ENCODE measurements at places on chromosomes 2 and 18.

GRCh38 chr2:113129519-113130078 is 2.2 kb downstream of the IL1RN start:
- DNase-seq: no peak

- peak; percentile 66 for DNase-seq
Observed at GRCh38 chr2:9474361-9475057, at the start of gene IAH1. Gene IAH1 (plus strand): TSS chr2:9474551. CDS start chr2:9474567, 16 bp downstream.

DNA sequence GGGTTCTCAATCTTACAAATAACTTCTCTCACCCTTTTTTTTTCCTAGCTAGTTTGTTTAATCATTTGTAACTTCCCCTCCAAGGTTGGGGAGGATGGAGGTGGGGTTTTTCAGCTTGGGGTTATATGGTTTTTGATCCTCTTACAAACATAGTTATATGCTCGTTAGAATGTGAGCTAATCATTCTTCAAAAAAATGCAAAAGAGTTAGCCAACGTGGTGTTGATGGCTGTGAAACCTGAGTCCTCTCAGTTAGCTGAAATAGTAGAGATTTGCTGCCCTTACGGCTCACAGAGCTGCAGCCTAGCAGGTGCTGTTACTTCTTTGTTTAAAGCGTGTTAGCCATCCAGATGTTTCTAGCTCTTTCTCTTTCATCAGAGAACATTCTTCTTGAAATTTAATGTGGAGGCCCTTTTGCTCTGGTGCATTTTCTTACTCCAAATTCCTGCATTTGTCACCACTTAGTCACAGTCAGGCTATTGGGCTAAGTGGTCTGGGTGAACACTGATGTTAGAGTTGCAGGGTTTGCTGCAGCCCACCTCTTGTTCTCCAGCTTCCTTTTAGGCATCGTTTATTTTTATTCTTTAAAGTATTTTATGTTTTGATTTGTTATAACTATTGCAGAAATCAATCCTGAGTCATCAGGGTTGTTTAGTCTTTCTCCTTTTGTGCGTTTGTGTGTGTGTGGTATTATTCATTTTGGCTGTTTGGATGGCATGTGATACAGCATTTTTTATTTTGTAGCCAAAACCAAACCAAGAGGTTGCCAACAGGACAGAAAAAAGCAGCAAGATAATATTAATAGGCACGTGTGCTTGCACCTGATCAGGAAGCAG is 41.1 kb downstream of the LIMS1 start:
- no peak for DNase-seq

GRCh38 chr2:100422320-100423055 is 5.0 kb upstream of the CHST10 start:
- no peak for DNase-seq

DNA sequence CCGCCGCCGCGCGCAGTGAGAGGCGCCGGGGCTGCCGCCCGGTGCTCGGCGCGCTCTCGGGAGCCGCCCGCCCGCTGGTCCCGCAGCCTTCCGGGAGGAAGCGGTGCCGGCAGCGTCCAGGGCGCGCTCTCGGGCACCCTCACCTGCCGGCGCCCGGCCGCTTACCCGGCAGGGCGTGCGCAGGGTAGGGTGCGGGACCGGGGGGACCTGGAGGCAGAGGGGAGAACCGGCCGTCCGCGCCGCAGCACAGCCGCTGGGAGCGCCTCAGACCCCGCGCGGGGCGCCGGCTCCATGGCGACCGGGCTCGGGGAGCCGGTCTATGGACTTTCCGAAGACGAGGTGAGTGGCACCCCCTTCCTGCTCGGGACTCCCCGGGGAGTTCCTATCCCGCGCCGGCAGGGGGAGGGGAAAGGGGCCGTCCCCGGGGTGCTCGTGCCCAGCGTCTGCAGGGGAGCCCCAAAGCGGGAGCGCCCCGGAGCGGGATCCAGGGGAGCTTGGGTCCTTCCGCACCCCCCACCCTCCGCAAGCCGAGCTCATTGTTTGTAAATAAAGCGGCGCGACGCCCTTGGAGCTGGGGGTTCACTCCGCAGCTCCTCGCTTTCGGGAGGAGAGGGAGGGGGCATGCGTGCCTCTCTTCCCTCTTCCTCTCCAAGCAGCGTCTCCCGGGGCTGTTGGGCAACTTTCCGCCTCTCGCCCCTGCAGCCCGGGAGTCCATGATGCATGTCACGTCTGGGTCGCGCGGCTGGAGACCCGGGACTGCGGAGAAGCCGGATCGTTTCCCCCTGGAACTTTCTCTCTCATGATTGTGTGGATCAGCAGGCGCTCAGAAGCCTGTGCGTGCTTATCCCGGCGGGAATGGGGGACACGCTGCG is 580 bp downstream of the NEDD4L start:
- DNase-seq: peak; percentile 34

- DNase-seq: no peak
Observed at GRCh38 chr2:205556841-205557539, 125.3 kb upstream of the NRP2 start.

DNA sequence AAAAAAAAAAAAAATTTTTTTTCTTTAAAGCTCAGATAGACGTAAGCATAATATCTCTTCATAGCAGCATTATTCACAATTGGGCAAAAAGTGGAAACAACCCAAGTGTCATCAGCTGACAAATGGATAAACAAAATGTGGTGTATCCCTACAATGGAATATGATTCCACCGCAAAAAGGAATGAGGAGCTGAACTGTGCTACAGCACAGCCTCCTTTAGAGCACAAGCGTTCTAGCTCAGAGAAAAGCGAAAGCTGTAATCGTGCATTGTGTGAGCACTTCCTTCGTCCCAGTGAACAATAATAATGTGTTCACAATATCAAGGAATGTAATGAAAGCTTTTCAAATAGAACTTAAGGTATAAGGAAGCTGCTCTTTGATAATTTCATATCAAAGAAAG is 11.7 kb upstream of the CHMP1B start:
- DNase-seq: no peak

DNA sequence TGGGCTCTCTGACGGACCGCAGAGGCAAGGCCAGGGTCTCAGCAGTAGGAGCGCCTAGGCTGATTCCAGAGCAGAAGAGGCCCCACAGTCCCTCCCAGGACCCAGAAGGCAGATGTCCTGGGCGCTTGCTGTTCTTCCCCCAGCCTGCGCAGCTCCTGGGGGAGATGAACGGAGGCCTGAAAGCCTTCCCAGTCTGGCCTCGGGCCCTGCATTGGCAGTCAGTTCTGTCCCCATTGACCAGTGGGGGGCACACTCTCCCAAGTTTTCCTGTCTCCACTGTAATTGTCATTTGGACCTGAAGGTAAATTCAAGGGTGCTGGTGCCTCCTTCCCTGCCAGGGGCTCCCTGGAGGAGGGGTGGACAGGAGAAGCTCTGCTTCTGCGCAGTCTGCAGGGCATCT is 345.7 kb downstream of the CYP26B1 start:
- no peak for DNase-seq

- DNase-seq: no peak
Observed at GRCh38 chr18:4119813-4120212, 335.3 kb downstream of the DLGAP1 start.

DNA sequence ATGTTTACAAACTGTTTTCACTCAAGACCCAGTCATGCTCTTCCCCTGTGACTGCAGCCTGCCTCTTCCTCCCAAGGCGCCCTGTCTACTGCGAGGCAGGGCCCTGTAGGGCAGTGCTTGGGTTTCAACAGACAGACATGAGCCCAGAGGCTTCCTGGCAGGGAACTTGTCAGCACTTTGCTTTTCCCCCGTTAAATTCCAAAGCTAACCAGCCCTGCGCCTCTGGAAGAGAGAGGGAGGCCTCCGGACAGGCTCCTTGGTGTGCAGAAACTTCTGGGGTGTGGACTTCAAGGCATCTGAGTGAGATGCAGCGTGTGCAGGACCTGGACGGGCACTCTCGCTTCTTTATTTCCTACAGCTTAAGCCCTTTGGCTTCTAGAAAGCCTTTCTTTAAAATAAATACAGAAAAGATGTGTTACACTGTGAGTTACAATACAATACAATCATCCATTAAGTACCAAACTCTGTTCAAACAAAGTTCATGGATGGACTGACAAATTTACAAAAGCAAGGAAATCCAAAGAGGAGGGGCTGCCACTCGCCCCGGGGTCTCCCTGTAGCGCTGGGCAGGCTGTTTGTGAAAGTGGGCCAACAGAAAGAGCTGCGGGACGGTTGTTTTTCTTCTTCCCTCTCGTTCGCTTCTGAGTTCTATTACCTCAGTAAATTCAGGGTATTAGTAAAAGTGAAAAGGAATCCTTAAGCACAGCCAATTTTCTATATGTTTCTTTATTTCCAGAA is 8.8 kb upstream of the ZNF516 start:
- no peak for DNase-seq

- no peak for DNase-seq
Observed at GRCh38 chr2:237199577-237199976, 113.9 kb downstream of the COPS8 start.

- DNase-seq: no peak
Observed at GRCh38 chr2:210224591-210224940, 681 bp downstream of the ACADL start.

- no peak for DNase-seq
Observed at GRCh38 chr18:57942493-57942892, 101.5 kb upstream of the NEDD4L start.

DNA sequence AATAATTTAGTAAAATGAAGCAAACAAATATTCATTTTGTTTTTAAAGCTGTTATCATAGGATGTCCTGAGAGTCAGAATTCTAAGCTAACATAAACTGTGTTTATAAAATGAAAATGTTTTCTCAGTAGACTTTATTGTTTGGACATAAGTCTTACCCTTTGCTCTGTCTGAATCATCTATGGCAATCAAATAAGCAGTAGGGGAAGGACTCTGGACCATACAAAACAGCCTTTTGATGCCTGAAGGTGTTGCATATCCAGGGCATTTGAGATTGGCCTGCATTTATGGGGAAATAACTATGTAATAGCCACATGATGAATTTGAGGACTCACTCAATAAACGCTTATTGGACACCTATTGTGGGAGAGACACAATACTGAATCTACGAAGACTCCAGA is 123.0 kb upstream of the ATP5MC3 start:
- no peak for DNase-seq

GRCh38 chr2:105371810-105372209 is 27.0 kb downstream of the FHL2 start:
- DNase-seq: no peak

GRCh38 chr2:40346535-40347354 is 105.1 kb downstream of the SLC8A1 start:
- no peak for DNase-seq

- no peak for DNase-seq
Observed at GRCh38 chr2:42360493-42360889, 526 bp downstream of the COX7A2L start.

- no peak for DNase-seq
Observed at GRCh38 chr2:185044323-185044874, 446.1 kb downstream of the ZNF804A start.

DNA sequence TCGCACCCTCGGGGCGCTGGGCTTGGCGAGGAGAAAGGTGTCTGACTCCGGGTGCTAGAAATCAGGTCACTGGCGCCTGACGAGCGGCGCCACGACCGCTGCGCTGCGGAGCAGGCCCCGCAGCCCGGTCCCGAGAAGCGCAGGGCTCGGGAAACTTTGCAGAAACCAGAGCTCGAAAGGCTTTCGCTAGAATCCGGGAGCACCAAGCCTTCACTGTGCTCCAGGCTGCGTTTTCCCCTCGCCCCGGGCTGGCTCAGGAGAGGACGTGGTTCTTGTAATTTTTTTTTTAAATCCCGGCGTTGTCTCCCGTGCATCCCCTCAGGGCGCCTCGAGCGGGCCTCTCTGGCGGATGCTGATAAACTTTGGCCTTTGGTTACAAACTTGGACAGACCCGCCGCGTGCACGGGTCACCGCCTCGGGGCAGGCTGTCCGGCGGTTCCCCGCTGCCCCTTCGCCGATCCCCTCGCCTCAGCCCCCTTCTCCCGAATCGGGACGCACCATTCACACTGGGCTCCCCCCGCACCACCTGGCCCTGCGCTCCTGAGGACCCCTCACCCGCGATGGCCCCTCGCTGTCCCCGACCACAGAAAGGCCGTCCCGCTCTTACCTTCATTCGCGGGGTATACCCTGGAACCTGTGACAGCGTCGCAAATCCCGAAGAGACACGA is 419 bp downstream of the EPHA4 start:
- DNase-seq: no peak

DNA sequence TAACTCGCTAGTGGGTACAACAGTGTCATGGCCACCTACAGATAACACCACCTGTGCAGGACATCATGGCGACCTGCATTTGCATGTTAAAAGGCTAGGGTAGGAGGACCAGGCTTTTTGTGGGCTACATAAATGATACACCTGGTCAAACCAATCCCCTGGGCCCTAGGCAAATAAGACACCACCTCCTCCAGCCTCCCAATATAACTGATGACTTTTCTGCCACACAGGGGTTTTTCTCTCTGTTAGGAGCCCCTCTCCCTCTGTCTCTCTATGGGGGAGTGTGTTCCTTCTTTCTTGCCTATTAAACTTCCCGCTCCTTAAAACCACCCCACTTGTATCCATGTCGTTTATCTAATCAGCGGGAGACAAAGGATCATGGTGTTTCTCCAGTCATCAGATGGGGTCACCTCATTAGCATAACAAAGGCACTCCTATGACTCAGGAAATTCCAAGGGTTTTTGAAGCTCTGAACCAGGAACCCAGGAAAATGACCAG is 10.8 kb upstream of the BUB1 start:
- no peak for DNase-seq

GRCh38 chr2:237669628-237670392 is 42.4 kb downstream of the LRRFIP1 start:
- no peak for DNase-seq

GRCh38 chr2:196365145-196365544 is 193.8 kb upstream of the STK17B start:
- no peak for DNase-seq

- no peak for DNase-seq
Observed at GRCh38 chr2:204177251-204177976, 240.9 kb downstream of the ICOS start.

DNA sequence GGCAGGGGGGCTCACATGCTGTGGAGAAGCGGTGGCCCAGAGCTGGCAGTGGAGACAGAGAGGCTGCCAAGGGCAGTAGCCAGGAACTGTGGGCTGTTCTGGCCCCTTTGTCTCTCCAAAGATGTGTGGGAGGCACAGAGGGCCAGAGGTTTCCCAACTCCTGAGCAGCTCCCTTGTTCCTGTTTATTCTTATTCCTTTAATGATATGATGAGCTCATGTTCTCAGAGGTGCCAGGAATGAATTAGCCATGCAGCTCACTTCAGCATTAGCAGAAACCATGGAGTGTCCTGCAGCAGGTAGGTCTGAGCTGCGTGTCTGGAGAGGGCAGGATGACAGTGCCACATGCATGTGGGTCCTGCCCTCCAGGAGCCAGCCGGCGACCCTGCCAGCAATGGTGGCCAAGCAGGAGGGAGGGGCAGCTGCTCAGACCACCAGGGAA is 77.9 kb upstream of the FZD7 start:
- DNase-seq: no peak

GRCh38 chr2:69169655-69170389 is 156.8 kb downstream of the ANTXR1 start:
- DNase-seq: no peak

GRCh38 chr2:62217970-62218369 is 22.1 kb downstream of the B3GNT2 start:
- DNase-seq: no peak

GRCh38 chr2:132374151-132374550 is 42.5 kb upstream of the GPR39 start:
- no peak for DNase-seq

Data from activated T-cell treated with anti-CD3 and anti-CD28 coated beads for 48 hours (primary cell).